ENCODE measurements at places on chromosomes 2 and 18. TPM values are rescaled to one million over a fixed set of nuclear protein-coding genes. Genes with fewer than 3 reads are reported as not detected.

DNA sequence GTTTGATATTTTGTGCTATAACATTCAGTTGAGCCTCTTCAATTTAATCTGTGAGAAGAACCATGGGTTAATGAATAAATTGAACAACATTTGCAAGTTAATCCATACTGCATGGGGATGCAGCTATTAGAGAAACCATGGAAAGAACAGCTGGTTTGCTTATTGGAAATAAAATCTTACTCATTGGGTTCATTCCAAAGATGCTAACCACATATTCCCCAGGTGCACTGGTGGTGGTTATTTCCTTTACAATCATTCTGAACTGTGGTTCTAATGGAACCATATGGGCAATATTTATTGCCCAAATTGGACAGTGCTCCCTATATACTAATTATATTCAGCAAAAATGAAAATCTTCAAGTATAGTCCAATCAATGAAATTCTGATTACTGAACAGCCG, 1200.4 kb upstream of the CDH2 start:
- DNase-seq = no peak

GRCh38 chr2:4674007-4674406, 970.6 kb downstream of the DCDC2C start:
- no peak for DNase-seq

- no peak for DNase-seq
Observed at GRCh38 chr2:26609205-26609631, 31.9 kb downstream of the CIB4 start.

GRCh38 chr2:156541706-156542105, 105.5 kb downstream of the GPD2 start:
- DNase-seq = no peak

DNA sequence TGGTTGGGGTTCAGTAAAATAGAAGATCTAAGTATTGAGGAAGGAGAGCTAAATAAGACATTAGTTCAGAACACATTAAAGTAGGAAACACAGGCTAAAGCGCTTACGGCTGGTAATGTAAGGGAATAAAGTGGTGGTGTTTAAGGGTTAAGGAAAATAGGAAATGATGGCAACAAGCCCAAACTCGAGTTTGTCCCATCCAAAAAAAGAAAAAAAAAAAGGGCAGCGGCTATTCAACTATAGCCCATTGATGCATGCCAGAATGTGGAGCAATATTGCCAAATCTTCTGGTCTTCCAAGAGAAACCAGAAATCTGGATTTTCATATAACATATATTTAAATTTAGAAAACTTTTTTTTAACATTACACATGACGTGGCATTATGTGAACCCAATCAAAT, 161.0 kb downstream of the ARHGAP15 start:
- DNase-seq = no peak

DNA sequence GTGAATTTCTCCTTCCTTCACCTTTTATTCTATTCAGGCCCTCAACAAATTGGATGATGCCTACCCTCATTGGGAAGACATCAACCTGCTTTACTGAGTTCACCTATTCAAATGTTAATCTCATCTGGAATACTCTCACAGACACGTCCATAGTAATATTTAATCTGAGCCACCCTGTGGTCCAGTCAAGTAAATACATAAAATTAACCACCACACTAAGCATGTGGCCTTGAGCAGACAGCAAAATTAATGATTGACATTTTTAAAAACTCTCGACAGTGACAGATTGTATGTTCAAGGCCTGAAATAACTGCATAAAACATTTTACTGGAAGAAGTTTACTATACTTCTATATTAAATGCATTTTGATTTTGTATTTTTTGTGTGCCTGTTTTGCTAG, 540.6 kb upstream of the GCFC2 start:
- DNase-seq = no peak

GRCh38 chr18:27847412-27847811, 329.5 kb downstream of the CDH2 start:
- no peak for DNase-seq

- no peak for DNase-seq
Observed at GRCh38 chr2:231966886-231967285, 5.4 kb downstream of the DIS3L2 start.

GRCh38 chr2:29477186-29477585, 362.0 kb downstream of the CLIP4 start:
- no peak for DNase-seq

DNA sequence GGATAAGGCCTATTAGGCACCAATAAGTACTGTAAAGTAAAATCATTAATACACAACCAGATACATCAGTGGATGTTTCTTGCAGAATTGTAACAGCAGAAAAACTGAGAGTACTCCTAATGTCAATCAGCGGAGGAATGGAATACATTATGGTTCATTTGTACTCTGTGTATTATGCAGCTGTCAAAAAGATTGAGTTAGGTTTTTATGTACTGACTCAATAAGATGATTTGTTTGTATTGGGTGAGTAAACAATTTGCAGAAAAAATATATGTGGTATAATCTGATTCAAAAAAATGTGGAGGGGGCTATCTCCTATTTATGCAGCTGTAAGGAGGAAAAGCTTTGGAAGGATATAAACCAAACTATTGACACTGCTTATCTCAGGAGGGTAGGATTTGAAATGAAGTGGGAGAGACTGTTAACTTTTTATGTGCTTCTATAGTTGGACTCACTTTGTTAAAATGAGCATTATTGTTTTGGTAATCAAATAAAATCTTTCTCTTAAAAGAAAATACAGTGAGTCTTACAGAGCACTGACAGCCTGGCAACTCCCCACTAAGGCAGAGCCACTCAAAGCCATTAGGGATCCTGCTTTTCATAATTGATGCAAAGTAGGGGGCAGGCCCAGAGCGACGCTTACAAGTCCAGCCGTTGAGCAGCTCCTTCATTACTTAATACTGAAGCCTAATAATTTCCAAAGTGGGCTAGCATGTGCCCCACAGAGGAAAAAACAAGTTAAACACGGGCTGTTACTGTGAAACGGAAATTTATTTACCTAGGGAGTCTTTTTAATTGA, 168.8 kb downstream of the PHLPP1 start:
- DNase-seq = no peak

DNA sequence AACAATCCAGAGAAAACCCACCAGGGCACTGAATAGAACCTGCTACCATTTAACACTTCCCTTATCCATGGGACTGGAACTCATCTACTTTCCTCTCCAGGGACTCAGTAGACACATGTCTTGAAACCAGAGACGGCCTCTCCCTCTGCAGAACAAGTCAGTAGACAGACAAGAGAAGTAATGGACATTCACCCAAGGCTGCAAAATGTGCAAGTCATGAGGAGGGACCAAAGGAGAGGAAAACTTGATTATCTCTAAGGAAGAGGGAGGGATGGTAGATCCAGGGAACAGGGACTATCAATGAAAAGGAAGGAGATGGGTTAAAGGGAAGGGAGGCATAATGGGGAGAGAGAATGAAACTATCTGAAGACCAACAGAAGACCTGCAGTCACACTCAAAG, 5.3 kb upstream of the TTC39C start:
- DNase-seq = no peak

DNA sequence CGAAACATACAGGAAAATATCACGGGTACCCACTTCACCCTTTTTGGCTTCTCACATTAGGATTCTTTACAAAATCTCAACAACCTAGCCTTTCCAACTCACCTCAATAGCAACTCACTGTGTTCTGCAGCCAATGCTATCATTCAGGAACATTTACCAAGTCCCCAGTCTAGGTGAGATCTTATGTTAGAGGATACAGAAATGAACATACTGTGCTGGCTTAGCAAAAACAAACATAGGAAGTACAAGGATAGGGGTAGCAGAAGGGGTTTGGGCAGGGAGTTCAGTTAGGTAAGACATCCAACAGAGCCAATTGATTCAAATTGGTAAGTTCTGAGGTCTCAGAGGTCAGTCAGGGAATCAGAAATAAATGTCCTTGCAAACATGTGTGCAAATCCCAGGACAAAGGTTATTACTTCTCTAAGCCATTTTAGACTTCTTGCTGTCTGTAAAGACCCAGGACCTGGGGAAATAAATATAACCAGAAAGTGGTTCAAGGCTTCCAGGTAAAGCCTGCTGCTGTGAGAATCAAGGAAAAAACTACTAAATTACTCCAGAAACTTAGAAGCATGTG, 556.3 kb upstream of the CHAC2 start:
- no peak for DNase-seq

- no peak for DNase-seq
Observed at GRCh38 chr18:901761-902160, 2.9 kb upstream of the ADCYAP1 start.

- no peak for DNase-seq
Observed at GRCh38 chr2:105802587-105802986, 57.9 kb downstream of the NCK2 start.

- no peak for DNase-seq
Observed at GRCh38 chr18:63444580-63444979, 22.3 kb upstream of the VPS4B start.

GRCh38 chr2:164606557-164606956, 14.7 kb downstream of the GRB14 start:
- DNase-seq = no peak

GRCh38 chr2:31213601-31214443, 3.5 kb downstream of the CAPN14 start:
- no peak for DNase-seq

GRCh38 chr18:48990481-48991318, 39.9 kb upstream of the SMAD7 start:
- DNase-seq = no peak

DNA sequence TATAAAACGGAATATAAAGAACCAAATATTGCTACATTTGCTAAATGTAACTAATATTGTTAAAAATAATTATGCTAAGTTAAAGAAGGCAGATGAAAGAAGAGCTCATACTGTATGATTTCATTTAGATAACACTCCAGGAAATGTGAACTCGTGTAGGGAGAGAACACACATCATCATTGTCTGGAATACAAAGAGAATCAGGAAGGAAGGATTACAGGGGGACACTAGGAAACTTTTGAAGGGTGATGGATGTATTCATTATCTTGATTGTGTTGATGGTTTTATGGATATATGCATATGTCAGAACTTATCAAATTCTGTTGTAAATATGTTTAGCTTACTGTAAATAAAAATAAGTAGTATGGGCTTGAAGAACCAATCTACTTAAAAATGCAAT, 104.1 kb upstream of the TRIB2 start:
- no peak for DNase-seq

DNA sequence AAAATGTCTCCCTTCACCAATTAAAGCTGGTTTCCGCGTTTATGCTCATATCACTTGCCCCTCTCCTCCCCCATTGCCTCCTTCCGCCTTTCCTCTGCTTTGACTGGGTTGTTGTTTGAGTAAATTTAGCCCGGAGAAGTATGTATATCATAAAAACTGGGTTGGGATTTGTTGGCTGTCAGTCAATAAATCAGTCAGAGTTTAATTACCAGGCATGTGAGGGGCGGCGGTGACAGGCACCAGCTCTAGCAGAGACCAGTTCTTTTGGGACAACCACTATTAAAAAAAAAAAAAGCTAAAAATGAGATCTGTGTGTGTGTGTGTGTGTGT, 382.4 kb upstream of the SMIM21 start:
- DNase-seq = no peak

DNA sequence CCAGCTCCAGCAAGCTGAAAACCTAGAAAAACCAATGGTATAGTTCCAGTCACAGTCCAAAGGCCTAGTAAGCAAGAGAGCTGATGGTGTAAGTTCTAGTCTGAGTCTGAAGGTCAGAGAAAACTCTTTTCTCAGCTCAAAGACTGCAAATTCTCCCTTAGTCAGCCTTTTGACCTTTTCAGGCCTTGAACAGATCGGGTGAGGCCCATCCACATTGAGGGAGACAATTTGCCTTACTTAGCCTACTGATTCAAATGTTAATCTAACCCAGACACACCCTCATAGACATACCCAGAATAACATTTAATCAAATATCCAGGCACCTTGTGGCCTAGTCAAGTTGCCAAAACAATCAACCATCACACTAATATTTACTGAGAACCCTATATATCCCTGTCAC, 110.8 kb upstream of the KCNJ3 start:
- no peak for DNase-seq

DNA sequence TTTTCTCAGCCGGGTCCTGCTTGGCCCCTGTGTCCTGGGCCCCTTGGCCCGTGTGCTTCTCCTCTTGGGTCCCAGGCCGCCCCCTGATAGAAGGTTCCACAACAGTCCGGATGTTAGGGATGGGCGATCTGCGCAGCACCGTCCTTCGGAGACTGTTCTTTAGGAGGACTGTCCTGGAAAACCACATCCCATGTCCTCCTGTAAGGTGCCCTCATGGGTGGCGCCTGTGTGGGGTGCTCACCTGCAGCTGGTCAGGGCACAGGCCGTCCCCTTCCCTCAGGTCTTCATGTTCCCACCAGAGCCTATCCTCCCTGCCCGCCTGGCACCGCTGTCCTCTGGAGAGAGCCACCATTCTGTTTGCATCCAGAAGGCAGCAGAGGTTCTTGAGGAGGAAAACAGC, 50.0 kb downstream of the CTDP1 start:
- DNase-seq = no peak

- no peak for DNase-seq
Observed at GRCh38 chr2:111227716-111228141, 107.0 kb downstream of the BCL2L11 start.

GRCh38 chr18:36229188-36229587, 41.9 kb downstream of the MOCOS start:
- no peak for DNase-seq

DNA sequence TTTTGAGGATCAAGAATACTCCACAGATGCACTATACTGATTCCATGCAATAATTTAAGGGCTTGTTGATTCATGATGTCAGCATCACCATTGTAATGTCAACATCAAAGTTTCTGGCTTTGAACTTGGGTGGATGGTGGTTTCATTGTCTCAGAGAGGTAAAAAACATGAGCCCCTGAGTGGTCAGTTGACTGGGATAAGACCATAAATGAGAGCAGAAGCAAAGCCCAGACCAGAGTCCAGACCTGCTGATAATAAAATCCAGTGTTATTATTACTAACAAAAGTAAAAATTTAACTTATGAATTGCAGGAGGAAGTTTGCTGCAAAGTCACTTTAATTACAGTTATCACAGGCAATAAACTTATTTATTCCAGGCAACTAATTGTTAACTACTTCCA, 358.2 kb downstream of the GALNT13 start:
- DNase-seq = no peak

DNA sequence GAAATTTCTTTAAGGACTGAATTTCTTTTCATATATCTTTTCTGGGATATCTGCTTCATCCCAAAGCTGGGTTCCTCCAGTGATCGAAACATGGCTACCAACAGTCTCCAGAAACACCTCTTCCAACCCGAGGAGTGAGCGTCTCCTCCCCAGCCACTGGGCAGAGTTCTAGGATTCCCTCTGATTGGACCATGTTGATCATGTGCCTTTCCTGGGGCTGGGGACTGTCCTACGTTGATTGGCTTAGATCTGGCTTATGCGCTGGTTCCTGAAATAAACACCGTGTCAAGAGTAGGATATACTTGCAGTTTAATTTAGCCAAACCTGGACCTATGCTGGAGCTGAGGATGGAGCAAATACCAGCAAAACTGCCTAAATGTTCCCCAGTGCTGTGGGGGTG, 55.5 kb upstream of the SLC16A14 start:
- no peak for DNase-seq

Gene DRC1
- not detected for total RNA-seq

Gene SLC9A2
- 0.15 TPM for total RNA-seq

Gene ALPP
- total RNA-seq = not detected

Gene ASPRV1
- 0.84 TPM for total RNA-seq

Gene ERBB4
- total RNA-seq = 17.9 TPM

Gene FOXI3
- total RNA-seq = not detected

Gene RGPD8
- 7.8 TPM for total RNA-seq

Gene SNRNP27
- total RNA-seq = 57.6 TPM

Gene TXNDC2
- total RNA-seq = not detected

Gene ZDBF2
- 6.6 TPM for total RNA-seq

Gene AOX1
- total RNA-seq = 8.7 TPM

Gene B4GALT6
- 11.9 TPM for total RNA-seq

Gene PPP1R1C
- 25.2 TPM for total RNA-seq

Gene TNS1
- 783 TPM for total RNA-seq

Gene SULT1C2
- 0.55 TPM for total RNA-seq

All from left ventricle myocardium superior (tissue), 1 donor.